ENCODE measurements at places on chromosomes 6 and 20. TPM values are rescaled to one million over a fixed set of nuclear protein-coding genes. Genes with fewer than 3 reads are reported as not detected.

DNA sequence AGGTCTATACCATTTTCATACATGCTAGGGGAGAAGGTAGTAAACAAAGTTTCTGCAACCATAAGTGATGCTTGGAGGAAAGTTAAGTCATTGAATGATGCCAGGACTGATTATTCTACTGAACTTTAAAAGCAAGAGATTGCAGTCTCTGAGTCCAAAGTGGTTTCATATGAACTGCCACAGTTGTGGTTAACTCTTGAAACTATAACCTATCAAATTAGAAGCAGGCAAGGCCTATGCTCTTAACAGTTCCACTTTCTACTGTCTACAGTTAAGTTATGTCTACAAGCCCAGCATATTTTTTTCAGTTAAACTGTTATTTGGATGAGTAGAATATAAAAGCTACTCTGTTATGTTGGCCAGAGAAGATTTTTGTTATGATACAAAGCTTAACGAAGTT is 326.5 kb upstream of the RUNX2 start:
- H3K4me3 ChIP-seq: no peak overlapping the region
- no peak for DNase-seq
- H3K27me3 ChIP-seq: no peaks in the 10 kb centered on the region
- H3K4me1 ChIP-seq: no peaks in the 10 kb centered on the region
- H3K36me3 ChIP-seq: no peaks in the 10 kb centered on the region
- no peak overlapping the region for H3K27ac ChIP-seq

DNA sequence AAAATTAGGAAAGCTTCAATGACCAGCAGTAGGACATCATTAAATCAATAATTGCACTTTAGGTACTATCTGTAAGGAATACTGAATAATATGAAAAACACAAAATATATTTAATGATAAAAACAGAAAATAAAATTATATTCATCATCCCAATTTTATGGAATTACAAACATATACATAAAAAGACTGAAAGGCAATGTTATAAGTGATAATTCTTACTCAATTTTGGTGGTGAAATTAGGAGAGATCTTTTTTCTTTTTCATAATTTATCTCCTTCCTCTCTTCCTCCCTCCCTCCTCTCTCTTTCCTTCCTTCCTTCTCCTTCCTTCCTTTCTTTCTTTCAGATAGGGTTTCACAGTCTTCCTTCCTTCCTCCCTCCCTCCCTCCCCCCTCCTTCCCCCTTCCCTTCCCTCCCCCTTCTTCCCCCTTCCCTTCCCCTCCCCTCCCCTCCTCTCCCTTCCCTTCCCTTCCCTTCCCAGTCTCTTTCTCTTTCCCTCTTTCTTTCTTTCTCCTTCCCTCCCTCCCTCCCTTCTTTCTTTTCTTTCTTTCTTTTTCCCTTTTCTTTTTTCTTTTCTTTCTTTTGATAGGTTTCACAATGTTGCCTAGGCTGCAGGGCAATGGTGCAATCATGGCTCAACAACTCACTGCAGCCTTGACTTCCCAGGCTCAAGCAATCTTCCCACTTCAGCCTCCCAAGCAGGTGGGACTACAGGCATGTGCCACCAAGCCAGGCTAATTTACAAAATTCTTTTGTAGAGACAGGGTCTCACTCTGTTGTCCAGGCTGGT is 36.8 kb downstream of the RSPH3 start:
- H3K4me1 ChIP-seq: peaks cover 10% of the 10 kb centered on the region
- no peaks in the 10 kb centered on the region for H3K27me3 ChIP-seq
- H3K36me3 ChIP-seq: no peaks in the 10 kb centered on the region
- DNase-seq: no peak
- no peak overlapping the region for H3K27ac ChIP-seq

GRCh38 chr20:17403461-17403860 is 127.7 kb downstream of the BFSP1 start:
- no peak for DNase-seq
- H3K4me1 ChIP-seq: no peaks in the 10 kb centered on the region
- no peaks in the 10 kb centered on the region for H3K27me3 ChIP-seq
- H3K4me3 ChIP-seq: no peak overlapping the region
- no peak overlapping the region for H3K27ac ChIP-seq

GRCh38 chr20:17705916-17706315 is 6.2 kb downstream of the BANF2 start:
- no peak overlapping the region for H3K4me3 ChIP-seq
- no peaks in the 10 kb centered on the region for H3K4me1 ChIP-seq
- H3K36me3 ChIP-seq: no peaks in the 10 kb centered on the region
- no peak overlapping the region for H3K27ac ChIP-seq
- H3K27me3 ChIP-seq: no peaks in the 10 kb centered on the region
- no peak for DNase-seq

- DNase-seq: no peak
- no peaks in the 10 kb centered on the region for H3K4me1 ChIP-seq
- H3K27me3 ChIP-seq: no peaks in the 10 kb centered on the region
- no peak overlapping the region for H3K27ac ChIP-seq
These were observed 39.7 kb downstream of the RIPOR3 start for GRCh38 chr20:50651676-50652075.

GRCh38 chr6:108651340-108652227 is 90.9 kb downstream of the FOXO3 start:
- H3K36me3 ChIP-seq: no peaks in the 10 kb centered on the region
- no peak overlapping the region for H3K4me3 ChIP-seq
- H3K27me3 ChIP-seq: no peaks in the 10 kb centered on the region
- peaks cover 11% of the 10 kb centered on the region for H3K4me1 ChIP-seq

DNA sequence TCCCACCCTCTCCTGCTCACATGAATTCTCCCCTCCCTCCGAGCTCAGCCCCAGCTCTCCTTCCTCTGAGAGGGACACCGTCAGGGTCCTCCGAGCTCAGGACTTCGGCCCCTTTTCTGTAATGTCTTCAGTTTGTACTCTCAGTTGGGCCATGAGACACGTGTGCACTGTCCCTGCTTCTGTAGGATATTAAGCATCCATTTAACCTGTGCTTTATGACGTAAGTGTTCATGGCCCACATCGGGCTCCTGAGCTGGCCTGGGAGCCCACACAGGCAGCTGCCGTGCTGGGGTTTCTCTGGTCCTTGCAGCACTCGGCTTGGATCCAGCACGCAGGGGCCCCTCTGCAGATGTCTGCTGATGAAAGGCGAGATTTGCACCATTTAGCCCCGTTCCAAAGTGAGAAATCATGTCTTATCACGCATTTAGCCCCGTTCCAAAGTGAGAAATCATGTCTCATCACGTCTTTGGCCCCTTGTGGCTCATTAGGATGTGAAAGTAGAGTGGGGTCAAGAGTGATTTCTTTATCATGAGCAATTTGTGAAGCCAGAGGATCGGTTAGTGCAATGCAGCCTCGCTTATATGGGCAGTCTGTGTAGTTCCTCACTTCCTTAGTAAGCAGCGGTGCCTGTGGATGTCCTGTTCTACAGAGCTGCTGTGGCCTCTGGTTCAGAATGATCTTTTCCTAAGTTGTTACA is 25.3 kb downstream of the DUSP22 start:
- H3K36me3 ChIP-seq: peaks cover 15% of the 10 kb centered on the region
- H3K27me3 ChIP-seq: no peaks in the 10 kb centered on the region
- peak; percentile 52 for DNase-seq
- no peak overlapping the region for H3K4me3 ChIP-seq

GRCh38 chr6:35496841-35497570 is at the start of gene TEAD3:
Gene TEAD3 (minus strand): TSS chr6:35497079.
- peaks cover 6% of the 10 kb centered on the region for H3K27me3 ChIP-seq
- H3K36me3 ChIP-seq: no peaks in the 10 kb centered on the region
- peak within 1 kb of the TSS; percentile 68 for H3K4me3 ChIP-seq
- H3K4me1 ChIP-seq: peaks cover 14% of the 10 kb centered on the region

DNA sequence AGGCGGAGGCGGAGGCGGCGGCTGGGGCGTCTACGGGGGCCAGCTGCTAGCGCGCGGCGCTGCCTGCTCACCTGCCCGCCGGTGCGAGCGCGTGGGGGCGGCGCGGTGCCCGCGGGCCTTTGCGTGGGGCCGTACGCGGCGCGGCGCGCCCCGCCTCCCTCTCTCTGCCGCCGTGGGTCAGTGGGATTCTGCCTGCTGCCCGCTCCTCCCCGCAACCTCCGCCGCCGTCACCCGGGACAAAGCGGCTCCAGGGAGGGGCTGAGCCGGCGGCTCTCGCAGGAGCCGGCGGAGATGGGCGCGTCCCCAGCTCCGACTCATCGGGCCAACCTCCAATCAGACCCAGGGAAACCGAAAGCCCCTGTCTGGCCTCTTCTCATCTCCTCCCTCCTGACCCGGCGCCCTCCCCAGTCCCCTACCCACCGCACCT is at the start of gene RCAN2:
Gene RCAN2 (minus strand): TSS at position 249 of the 427 bp plus-strand sequence.
- H3K4me1 ChIP-seq: peaks cover 8% of the 10 kb centered on the region
- H3K4me3 ChIP-seq: peak within 1 kb of the TSS; percentile 11
- DNase-seq: peak; percentile 50
- no peak within 1 kb of the TSS for H3K27ac ChIP-seq
- no peaks in the 10 kb centered on the region for H3K36me3 ChIP-seq
- peaks cover 31% of the 10 kb centered on the region for H3K27me3 ChIP-seq

DNA sequence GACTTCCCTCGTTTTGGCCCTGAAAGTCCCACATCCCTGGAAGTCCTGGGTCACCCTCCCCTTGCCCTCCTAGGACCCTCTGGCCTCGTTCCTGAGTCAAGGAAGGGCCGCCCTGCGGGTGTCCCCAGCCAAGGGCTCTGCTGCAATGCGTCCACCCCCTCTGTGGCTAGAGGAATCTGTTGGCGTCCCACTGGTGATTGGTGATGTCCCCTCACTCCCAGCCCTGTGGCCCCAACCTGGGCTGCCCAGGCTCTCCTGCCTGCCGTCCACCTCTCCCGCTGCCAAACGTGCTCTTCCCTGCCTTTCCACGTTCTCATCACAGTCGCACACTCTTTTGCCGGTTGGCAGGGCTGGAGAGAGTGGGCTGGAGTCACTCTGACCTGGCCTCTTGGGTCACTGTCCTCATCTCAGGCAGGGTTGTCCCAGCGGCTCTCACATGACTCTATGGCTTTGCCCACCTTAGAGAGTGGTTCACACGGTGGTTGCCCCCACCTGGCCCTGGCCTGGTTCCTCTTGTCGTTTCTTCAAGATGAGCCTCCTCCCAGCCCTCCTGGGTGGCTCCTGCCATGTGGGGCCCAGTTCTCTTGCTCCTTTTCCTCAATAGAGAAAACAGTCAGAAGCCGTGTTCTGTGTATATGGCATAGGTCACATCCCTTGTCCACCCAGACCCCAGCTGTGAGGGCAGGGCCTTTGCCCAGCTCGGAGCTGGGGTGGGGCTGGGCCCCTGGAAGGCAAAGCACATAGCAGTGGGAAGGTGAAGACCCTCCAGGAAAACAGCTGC is 100.9 kb downstream of the TMEM242 start:
- peak overlapping the region; percentile 40 for H3K4me3 ChIP-seq
- peak; percentile 56 for DNase-seq
- no peaks in the 10 kb centered on the region for H3K36me3 ChIP-seq
- H3K4me1 ChIP-seq: peaks cover 46% of the 10 kb centered on the region

- H3K27me3 ChIP-seq: no peaks in the 10 kb centered on the region
- no peak for DNase-seq
- H3K4me1 ChIP-seq: no peaks in the 10 kb centered on the region
- no peak overlapping the region for H3K4me3 ChIP-seq
- H3K36me3 ChIP-seq: no peaks in the 10 kb centered on the region
These were observed 618.4 kb downstream of the MMUT start for GRCh38 chr6:48844696-48845095.

DNA sequence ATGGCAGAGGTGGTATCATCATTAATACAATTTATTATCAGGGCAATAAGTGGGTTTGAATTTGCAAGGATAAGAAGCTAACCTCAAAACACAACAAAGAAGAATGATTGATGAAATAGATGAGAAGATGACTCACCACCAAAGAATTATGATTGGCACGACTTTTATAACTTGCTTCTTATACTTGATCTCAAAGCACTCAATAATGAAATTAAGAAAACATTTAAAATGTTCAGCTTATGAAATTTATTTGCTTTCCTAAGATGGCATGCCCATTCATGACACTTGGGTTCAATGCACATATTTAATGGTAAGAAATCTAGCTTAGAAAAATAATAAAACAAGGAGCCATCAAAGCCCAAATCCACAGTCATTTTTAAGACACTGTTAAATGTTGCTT is 477.5 kb downstream of the GJA1 start:
- DNase-seq: no peak
- H3K27me3 ChIP-seq: no peaks in the 10 kb centered on the region
- no peaks in the 10 kb centered on the region for H3K4me1 ChIP-seq
- no peaks in the 10 kb centered on the region for H3K36me3 ChIP-seq
- H3K4me3 ChIP-seq: no peak overlapping the region
- no peak overlapping the region for H3K27ac ChIP-seq

DNA sequence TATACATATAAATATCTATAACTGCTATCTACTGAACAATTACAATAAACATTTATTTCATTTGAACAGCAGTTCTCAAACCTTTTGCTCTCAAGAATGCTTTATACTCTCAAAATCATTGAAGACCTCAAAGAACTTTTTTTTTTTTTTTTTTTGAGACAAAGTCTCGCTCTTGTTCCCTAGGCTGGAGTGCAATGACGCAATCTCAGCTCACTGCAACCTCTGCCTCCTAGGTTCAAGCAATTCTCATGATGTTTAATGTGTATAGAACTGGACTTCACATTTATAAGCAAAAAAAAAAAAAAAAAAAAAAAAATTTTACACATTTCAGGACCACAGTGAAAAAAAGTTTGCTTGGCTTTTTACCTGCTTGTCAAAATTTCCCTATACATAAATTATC is 11.7 kb downstream of the UBE2V1 start:
- no peaks in the 10 kb centered on the region for H3K27me3 ChIP-seq
- DNase-seq: no peak
- H3K36me3 ChIP-seq: peaks cover 17% of the 10 kb centered on the region
- no peak overlapping the region for H3K27ac ChIP-seq
- H3K4me3 ChIP-seq: no peak overlapping the region

GRCh38 chr6:111805511-111806164 is 67.6 kb downstream of the FYN start:
- no peak overlapping the region for H3K27ac ChIP-seq
- peaks cover 39% of the 10 kb centered on the region for H3K4me1 ChIP-seq
- no peak for DNase-seq
- peaks cover 3% of the 10 kb centered on the region for H3K36me3 ChIP-seq
- H3K27me3 ChIP-seq: no peaks in the 10 kb centered on the region
- no peak overlapping the region for H3K4me3 ChIP-seq

DNA sequence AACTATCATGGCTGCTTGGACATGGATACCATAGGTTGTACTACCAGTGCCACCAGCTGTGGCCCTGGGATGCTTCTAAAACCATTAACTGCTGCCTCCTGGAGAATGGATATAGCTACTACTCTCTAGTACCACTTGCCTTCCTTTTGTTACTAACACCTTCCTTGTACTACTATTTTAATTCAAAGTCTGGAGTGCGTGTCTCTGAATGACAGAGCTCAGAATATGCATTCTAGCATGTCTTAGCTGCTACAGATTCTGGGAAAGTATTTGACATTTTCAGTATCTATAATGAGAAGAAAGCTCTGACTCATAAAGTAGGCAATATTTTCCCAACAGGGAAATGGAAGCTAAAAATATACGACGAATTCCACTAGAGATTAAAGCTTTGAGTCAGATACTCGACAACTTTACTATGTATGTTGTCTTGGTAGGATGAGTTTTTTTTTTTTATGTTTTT is 112.3 kb downstream of the PFDN4 start:
- no peaks in the 10 kb centered on the region for H3K36me3 ChIP-seq
- no peak overlapping the region for H3K27ac ChIP-seq
- H3K27me3 ChIP-seq: no peaks in the 10 kb centered on the region
- H3K4me3 ChIP-seq: no peak overlapping the region

GRCh38 chr6:113352029-113352801 is 504.9 kb upstream of the MARCKS start:
- H3K27ac ChIP-seq: no peak overlapping the region
- H3K36me3 ChIP-seq: no peaks in the 10 kb centered on the region
- no peaks in the 10 kb centered on the region for H3K27me3 ChIP-seq
- H3K4me3 ChIP-seq: no peak overlapping the region

Gene KIAA0408
- total RNA-seq: 0.34 TPM

Gene SPATS1
- not detected for total RNA-seq

Gene RNF39
- total RNA-seq: not detected

Gene GJA1
- not detected for total RNA-seq

Gene IL17A
- not detected for total RNA-seq

Gene PRIM2
- 21.7 TPM for total RNA-seq

Gene CPNE5
- total RNA-seq: 49.8 TPM
